ENCODE measurements at places on chromosomes 5 and 9.

DNA sequence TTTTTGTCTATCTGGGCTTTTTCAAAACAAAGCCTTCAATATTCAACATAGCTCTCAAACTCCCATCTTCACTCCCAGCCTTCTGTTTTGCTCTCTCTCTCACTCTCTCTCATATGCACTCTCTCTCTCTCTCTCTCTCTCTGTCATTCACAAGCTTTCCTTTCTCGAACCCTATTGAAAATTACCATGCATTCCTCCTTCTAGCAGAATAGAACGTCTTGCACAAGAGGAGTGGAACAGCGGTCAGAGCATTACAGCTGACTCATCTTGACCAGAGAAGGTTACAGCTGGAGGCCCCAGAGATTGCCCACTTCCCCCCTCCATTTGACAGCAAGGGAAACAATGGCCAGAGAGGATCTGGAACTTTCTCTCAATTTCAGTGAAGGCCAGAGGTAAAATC is 51.0 kb upstream of the LIFR start:
- DNase-seq: no peak

DNA sequence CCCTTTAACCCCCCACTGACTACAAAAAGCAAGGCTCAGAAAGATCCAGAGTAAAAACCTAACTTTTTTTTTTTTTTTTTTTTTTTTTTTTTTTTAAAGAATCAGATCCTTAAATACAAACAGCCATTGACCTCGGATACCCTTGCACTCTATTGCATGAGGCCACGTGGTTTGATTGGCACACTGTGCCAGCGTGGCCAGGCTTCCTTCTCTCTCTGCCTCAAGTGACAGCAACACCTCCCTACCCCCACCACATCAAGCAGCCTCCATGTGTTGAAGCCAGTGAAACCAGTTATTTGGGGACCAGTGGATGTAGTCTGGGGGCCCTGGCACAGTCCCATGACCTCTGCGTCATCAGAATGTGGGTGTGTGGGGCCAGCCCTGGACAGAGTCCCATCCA is 71.4 kb downstream of the OTULIN start:
- DNase-seq: no peak

DNA sequence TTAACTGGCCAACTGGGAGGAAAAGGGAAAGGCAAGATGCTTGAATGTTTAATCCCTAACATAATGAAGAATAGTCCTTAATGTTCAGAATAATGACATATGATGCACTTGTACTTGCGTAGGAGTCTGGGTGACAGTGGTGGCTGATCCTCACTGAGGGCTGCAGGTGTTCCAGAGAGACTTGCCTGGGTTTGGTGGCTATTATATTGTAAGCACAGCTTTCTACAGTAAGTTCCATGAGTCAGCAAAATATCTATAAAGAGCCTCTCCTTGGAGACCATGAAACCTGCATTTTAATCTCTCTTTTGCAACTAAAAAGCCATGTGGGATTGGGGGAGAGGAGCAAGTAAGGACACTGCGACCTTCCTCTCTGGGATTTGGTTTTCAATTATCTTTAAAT is 1.9 kb upstream of the NPR2 start:
- no peak for DNase-seq

GRCh38 chr5:175714479-175715085 is 56.7 kb downstream of the HRH2 start:
- DNase-seq: no peak

DNA sequence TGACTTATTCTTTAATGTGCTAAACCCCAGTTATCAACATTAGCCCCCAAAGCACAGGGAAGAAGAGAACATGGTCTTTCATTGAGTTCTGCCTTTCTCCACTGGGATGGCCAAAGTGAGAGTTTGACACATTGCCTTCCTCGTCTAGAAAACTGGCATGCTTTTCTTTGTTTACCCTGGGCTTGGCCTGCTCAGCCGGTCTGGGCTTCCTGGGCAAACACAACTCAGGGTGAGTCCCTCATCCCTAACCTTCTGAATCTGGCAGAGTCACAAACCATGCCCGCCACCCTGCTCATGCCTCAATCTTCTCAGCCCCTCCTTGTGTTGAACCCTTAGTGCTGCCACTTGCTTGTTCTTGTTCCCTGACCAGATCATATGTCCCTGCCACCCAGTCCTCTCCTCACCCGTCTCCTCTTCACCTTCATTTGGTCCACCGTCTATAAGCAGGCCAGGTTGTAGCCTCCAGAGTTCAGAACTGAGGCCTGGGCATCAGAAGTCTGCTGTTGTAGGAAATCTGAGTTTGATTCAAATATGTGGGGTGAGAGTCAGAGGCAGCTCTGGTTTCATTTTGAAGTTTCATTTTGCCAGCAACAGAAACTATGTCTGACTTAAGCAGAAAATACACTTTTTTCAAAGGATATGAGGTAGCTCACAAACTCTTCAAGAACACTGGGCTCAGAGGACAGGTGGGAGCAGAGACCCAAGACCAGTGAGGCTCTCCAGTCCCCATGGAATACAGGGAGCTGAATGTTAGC is 217.6 kb downstream of the NDUFS4 start:
- peak; percentile 47 for DNase-seq

DNA sequence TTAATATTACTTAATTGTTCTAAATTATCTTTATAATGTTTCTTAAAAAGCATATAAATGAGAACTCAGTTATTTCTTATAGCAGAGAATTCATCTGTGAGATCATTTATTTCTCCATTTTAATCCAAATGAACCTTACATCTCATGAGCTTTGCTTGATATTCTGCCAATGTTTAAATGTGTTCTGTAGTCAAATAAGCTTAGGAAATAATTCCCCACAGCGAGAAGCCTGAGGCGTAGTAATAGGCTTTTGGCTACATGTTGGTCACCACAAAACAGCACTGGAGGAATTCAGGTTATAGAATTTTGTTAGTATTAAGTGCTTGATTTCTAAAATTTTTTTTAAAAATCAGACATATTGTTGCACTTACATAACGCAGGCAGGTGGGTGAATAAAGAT is 585.3 kb upstream of the RORB start:
- no peak for DNase-seq

- DNase-seq: no peak
Measured at GRCh38 chr5:39021413-39021812, 52.8 kb downstream of the RICTOR start.

- DNase-seq: no peak
Measured at GRCh38 chr5:2023196-2023595, 140.5 kb upstream of the IRX4 start.

Data from activated CD4-positive, alpha-beta T cell treated with anti-CD3 and anti-CD28 coated beads, Interleukin-10, Interleukin-2, amounts not matched to agents 100 ng/mL and 50 ng/mL, durations not matched to agents 16 hours and 8 hours (primary cell).